GOT3 (cell line): ENCODE measurements at places on chromosomes 3 and 15.

- DNase-seq: no peak
Observed at GRCh38 chr3:188458756-188459155, 304.8 kb downstream of the LPP start.

DNA sequence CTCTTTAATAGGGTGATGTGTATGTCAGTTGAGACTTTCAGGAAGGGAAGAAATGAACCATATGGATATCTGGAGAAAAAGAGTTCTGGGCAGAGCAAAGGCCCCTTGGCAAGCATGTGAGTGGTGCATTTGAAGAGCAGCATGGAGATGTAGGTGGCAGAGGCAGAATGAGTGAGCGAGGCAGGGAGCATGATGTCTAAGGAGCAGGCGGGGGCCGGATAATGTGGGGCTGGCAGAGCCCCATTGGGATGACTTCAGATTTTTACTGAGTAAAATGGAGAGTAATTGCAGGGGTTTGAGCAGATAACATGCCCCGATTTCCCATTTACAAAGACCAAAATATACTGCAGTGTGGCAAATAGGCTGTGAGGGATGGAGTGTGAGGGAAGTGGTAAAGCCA is 52.9 kb upstream of the PLCL2 start:
- DNase-seq: no peak

DNA sequence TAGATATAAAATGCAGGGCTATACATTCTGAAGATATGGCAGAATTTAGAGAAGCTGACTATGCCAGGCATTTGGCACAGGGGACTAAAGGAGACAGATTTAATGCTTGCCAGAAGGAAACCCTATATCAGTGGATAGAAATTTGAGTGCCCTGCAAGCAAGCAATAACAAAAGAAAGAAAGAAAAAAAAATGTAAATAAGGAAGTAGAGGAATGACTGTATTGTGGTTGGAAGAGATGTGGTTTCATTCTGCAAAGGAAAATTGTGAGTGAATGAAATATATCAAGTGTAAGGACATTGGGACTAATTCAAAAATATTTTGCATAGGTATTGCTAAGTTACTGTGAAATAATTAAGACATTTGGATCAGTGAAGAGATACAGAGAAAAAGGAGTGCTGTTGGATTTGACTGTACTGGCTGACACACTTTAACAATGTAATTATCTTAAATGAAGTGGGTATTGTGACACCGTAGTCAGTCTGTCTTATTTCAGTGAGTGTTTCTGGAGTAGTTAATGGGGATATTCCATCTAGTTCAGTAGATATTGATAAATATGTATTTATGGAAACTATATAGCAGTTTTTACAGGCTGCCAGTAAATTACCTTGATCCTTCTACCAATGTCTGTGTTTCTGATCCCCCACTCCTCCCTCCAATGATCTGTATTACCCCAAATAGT is 418.2 kb downstream of the CNTN4 start:
- no peak for DNase-seq

DNA sequence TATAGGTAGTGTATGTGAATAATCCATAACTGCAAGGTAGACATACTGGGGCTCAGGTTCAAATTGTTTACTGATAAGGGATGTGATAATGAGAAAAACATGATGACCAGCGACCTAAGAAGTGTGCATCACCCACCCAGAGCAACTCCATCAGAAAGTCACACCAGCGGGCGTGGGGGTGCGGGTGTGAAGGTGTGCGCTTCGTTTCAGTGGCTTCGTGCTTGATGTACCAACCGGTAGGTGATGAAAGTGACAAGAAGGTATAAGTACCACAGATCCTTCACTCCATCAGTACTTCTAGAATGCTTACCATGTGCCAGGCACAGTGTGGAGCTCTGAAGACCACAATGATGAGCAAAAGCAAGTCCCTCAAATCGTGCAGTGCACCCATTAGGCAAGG is 11.2 kb downstream of the ANP32A start:
- DNase-seq: no peak

GRCh38 chr3:158506456-158506855 is 64.5 kb upstream of the MLF1 start:
- DNase-seq: no peak

- no peak for DNase-seq
Observed at GRCh38 chr3:174102866-174103265, 705.3 kb downstream of the NLGN1 start.

- DNase-seq: no peak
Observed at GRCh38 chr15:72196409-72197040, 1.1 kb downstream of the GRAMD2A start.

DNA sequence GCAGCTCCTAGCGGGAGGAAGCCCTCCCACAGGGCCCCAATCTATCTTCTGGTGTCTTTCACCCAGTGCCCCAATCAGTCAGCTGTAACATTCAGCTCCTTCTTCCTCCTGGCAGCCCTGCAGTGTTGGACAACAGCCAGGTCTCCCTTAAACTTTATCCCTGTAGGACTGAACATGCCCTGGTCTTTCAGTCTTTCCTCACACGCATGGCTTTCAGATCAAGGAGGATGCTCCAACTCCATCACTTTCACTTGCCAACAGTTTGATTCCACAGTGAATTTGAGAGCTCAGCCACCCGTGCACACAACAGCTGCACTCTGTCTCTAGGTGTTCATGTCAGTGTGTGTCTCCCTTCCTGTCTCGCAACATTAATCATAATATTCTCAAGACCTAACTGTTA is 28.5 kb upstream of the LRRC34 start:
- DNase-seq: no peak

- no peak for DNase-seq
Observed at GRCh38 chr3:42749025-42749752, 23.9 kb downstream of the CCDC13 start.

- no peak for DNase-seq
Observed at GRCh38 chr15:85047271-85047948, 65.8 kb downstream of the PDE8A start.

GRCh38 chr15:65028921-65029735 is at the start of gene MTFMT:
Gene MTFMT (minus strand): TSS chr15:65029639. CDS start chr15:65029613, 26 bp downstream.
- DNase-seq: peak; percentile 57

- no peak for DNase-seq
Observed at GRCh38 chr15:37080261-37080921, 20.0 kb downstream of the MEIS2 start.

DNA sequence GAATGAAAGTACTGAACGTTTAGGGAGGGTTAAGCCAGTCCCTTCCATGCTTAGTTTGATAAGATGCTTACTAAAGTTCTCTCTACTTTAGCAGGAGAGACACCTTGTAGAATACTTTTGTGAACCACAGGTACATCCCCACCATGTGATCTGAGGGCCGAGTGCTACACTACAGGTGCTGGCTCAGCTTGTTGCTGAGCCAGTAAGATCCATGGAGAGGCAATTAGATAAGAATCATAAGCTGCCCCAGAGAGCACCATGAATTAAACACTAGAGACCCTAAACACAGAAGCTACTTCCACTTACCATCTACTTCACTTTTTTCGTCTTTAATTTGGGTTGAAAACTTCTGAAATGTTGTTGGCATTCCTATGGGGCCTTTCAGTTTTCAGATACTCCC is 70.5 kb upstream of the GOLGA8B start:
- DNase-seq: no peak

GRCh38 chr15:67050062-67050461 is 15.3 kb upstream of the SMAD3 start:
- DNase-seq: no peak

DNA sequence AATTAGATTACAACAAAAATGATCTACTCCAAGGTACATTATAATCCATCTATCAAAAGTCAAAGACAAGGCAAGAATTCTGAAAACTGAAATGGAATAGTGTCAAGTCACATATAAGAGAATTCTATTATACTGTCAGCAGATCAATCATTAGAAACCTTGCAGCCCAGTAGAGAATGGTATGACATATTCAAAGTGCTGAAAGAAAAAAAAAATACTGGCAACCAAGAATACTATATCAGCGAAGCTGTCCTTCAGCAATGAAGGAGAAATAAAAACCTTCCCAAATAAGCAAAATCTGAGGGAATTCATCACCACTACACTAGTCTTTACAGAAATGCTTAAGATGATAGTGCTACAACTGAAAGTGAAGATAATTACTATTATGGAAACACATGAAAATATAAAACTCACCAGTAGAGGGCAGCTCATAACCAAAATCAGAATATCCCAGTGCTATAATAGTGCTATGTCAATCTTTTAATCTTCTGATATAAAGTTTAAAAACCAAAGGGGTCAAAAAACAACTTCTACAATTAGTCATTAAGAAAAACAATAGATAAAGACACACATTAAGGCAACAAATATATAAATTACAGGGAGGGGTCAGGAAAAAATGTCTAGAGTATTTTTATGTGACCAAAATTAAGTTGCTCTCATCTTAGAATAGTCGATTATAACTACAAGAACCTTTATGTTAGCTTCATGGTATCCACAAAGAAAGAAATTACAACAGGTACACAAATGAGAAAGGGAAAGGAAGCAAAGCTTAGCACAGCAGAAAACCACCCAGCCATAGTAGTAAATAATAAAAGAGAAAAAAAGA is 190.7 kb upstream of the CNTN6 start:
- no peak for DNase-seq
